Activated CD8-positive, alpha-beta T cell treated with anti-CD3 and anti-CD28 coated beads, Interleukin-2, amount 10 ng/mL, durations not matched to agents 7 days and 5 days (primary cell): ENCODE measurements at places on chromosomes 2 and 18. TPM values are rescaled to one million over a fixed set of nuclear protein-coding genes. Genes with fewer than 3 reads are reported as not detected.

- H3K4me3 ChIP-seq: no peak overlapping the region
- no peaks in the 10 kb centered on the region for H3K4me1 ChIP-seq
- H3K36me3 ChIP-seq: no peaks in the 10 kb centered on the region
- H3K27ac ChIP-seq: no peak overlapping the region
- no peak for DNase-seq
- H3K27me3 ChIP-seq: no peaks in the 10 kb centered on the region
Measured at GRCh38 chr2:234873828-234874173, 78.0 kb upstream of the SH3BP4 start.

Gene SMCHD1
- 142 TPM for total RNA-seq

GRCh38 chr2:75489721-75490120 lies 71.0 kb downstream of the EVA1A start:
- DNase-seq: no peak
- no peak overlapping the region for H3K27ac ChIP-seq
- no peak overlapping the region for H3K4me3 ChIP-seq
- no peaks in the 10 kb centered on the region for H3K4me1 ChIP-seq

DNA sequence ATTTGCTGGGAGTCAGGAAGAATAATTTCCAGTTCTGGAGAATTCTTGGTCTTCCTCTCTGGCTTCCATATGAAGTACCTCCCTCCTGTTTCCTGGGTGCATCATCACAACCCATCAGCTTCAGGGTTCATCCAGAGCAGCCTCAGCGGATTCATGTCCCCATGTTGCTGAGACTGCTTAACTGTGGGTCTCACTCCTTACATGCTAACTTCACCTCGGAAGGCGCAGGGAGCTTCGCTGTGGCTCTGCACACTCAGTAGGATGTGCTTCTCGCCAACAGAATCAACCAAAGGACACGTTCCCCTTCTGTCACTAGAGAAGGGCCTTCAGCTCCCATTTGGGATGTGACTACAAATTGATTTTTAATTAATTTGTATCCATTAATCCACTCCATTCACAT lies 24.2 kb downstream of the FBLN7 start:
- H3K4me1 ChIP-seq: peaks cover 2% of the 10 kb centered on the region
- H3K36me3 ChIP-seq: no peaks in the 10 kb centered on the region
- H3K27ac ChIP-seq: no peak overlapping the region
- peaks cover 4% of the 10 kb centered on the region for H3K27me3 ChIP-seq
- no peak for DNase-seq
- H3K4me3 ChIP-seq: no peak overlapping the region

GRCh38 chr18:58385472-58385871 lies 243.4 kb downstream of the ALPK2 start:
- no peaks in the 10 kb centered on the region for H3K4me1 ChIP-seq
- no peak overlapping the region for H3K4me3 ChIP-seq
- no peaks in the 10 kb centered on the region for H3K36me3 ChIP-seq
- no peaks in the 10 kb centered on the region for H3K27me3 ChIP-seq
- DNase-seq: no peak
